ENCODE measurements at places on chromosomes 7 and 10.

DNA sequence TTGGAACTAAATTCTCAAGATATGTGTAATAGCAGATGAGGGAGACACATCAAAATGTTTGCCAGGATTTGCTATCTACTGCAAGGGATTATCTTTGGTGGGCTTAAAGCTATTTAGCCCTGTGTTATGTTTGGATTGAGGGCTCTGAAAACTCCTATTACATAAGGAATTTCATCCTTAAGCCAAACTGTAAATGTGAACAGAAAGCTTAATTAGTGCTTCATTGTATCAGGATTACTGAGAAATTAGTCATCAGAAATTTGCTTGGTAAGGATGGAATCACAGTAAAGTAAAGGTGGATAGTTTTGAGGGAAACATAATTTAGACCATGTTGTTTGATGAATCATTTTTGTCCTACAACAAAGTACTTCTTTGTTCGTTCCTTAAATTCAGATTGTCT, 8.3 kb downstream of the ANKRD7 start:
- DNase-seq: no peak

GRCh38 chr7:108001764-108002725, 916 bp downstream of the LAMB1 start:
- DNase-seq: no peak

DNA sequence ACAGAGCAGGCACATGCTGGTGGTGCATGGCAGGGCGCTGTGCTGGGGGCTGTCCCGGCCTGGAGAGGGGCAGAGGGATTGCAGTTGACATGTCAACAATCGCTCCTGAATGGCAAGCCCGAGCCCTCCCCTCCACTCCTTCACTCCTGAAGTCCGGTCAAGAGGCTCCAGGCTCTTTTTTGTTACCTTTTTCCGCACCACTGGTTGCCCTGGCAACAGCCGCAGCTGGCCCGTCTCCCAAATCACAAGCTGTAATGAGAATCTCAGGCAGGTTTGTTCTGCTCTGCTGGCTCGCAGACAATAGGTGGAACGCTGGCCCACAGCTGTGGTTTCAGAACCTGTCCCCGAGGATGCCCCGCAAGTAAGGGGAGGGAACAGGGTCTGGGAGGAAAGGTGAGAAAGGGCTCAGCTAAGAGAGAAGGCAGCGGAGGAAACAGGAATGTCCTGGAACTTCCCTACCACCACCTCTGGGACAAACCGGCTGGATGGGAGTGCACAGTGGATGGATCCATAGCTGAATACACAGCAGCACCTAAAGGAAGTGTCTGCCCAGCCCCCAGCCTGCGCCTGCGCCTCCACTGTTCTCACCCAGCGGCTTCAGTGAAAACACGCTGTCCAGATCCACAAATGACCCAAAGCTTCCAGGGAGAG, 58.9 kb downstream of the CALML3 start:
- DNase-seq: no peak

GRCh38 chr10:29600821-29601220, 34.0 kb downstream of the SVIL start:
- DNase-seq: no peak

GRCh38 chr10:1054684-1055083, 1.5 kb upstream of the WDR37 start:
- no peak for DNase-seq

DNA sequence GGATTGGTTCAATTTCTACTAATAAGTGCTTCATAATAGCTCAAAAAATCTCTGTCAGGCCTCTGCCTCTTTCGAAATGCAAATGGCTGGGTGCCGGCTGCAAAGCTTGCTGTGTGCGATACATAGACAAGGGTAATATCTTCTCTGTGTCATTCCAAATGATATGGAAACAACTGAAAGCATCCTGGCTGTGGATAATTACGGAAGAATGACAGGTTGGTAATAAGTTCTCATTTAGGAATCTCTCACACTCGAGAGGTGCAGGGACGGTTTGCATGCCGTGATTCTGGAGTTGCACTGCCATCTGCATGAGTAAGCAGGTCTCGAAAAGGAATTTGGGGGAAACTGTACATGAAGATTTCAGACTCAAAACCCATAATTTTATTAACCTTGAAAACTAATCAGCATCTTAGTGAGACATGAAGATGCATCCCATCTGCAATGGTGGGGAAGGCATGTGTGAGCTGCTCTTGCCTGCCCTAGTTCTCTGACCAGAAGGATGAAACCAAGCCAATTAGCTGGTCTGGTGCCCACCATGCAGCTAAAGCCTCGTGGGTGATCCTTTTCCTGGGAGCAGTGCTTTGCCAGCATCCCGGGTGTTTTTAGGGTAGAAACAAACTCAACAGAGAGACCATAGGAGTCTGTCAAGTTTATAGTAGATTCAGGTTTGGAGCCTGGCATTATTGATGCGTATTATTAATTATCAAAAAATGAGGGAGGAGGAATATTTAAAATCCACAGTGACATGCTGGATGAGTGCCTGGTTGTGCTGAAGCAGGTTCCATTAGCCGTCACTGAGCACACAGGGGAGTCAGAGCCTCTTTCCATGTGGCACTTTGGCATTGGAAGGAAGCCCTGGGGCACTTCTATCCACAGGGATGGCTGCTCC, 503.6 kb upstream of the MGMT start:
- DNase-seq: no peak

DNA sequence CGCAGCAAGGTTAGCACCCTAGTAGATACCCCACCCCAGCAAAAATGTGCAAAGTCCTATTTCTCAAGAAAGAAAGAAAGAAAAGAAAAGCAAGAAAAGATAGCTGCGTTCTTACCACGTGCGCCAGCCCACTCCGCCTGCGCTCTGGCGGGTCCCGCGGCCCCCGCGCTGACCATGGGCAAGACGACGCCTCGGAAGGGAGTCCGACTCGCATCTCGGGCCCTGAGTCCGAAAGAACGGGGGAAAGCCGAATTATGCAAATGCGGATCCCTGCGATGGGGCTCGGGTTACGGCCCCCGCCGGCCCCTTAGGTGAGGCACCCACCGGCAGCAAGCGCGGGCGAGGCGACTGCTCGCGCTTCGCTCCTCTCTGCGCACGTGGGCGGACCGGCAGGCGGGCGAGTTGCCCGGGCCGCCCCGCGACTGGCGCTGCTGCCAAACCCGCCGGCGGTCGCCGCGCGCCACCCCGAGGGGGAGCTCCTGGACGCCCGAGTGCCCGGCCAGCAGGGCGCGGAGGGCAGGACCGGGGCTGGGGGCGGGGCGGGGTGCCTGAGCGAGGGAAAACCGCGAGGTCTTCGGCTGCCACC, 2.4 kb upstream of the EGR2 start:
- no peak for DNase-seq

GRCh38 chr10:6343305-6344010, 140.7 kb downstream of the PFKFB3 start:
- no peak for DNase-seq

- DNase-seq: no peak
Measured at GRCh38 chr10:114499630-114500190, 95.4 kb upstream of the AFAP1L2 start.

DNA sequence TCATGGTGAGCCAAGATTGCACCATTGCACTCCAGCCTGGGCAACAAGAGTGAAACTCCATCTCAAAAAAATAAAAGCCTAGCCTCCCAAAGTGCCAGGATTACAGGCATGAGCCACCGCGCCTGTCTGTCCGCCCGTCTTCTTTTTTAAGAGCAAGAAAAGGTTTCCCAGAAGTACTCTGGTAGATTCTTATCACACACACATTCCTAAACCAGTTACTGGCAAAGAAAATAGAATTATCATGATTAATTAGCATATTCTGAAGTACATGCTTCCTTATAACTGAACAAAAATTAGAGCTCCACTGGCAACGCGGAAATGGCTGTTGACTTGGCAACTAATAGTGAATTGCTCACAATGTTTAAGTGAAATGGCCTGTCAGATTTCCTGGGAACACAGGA, 87.0 kb downstream of the ADK start:
- DNase-seq: no peak

DNA sequence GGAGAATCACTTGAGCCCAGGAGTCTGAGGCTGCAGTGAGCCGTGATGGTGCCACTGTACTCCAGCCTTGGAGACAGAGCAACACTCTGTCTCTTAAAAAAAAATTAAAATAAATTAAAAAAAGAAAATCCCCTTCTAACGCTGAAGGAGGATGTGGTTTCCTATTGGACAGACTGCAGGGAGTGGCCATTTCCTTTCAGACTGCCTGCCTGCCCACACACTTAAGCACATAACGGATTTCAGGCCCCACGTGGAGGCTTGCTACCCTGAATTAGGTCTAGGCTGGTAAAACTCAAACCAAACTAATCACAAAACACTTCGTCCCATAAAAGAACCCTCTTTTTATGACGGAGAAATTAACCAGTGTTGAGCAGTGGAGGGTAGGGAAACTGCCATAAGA, 34.0 kb downstream of the GATA3 start:
- peak; percentile 45 for DNase-seq

Data from Jurkat, Clone E6-1 (cell line).